ENCODE measurements at places on chromosomes 2 and 18.

DNA sequence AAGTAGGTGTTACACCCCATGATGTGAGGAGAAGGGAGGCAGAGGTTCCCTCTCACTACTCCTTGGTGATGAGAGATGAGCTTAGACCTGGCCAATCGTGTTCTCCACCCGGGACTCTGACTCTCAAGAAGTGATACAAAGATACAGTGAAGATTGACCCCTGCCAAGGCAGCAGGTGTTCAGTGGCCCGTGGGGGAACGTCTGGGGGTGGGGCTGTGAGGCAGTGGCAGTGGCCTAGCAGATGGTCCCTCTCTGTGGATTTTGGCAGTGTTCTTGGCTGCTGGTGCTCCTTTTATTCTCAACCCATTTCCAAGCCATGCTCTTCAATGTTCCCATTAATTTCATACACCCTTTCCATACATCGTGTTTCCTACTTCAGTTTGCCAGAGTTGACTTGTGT is 120.4 kb upstream of the NEDD4L start:
- no peak for DNase-seq

GRCh38 chr2:236793023-236794011 is 223.7 kb downstream of the ACKR3 start:
- no peak for DNase-seq

- no peak for DNase-seq
Measured at GRCh38 chr18:58064406-58064998, 20.5 kb downstream of the NEDD4L start.

DNA sequence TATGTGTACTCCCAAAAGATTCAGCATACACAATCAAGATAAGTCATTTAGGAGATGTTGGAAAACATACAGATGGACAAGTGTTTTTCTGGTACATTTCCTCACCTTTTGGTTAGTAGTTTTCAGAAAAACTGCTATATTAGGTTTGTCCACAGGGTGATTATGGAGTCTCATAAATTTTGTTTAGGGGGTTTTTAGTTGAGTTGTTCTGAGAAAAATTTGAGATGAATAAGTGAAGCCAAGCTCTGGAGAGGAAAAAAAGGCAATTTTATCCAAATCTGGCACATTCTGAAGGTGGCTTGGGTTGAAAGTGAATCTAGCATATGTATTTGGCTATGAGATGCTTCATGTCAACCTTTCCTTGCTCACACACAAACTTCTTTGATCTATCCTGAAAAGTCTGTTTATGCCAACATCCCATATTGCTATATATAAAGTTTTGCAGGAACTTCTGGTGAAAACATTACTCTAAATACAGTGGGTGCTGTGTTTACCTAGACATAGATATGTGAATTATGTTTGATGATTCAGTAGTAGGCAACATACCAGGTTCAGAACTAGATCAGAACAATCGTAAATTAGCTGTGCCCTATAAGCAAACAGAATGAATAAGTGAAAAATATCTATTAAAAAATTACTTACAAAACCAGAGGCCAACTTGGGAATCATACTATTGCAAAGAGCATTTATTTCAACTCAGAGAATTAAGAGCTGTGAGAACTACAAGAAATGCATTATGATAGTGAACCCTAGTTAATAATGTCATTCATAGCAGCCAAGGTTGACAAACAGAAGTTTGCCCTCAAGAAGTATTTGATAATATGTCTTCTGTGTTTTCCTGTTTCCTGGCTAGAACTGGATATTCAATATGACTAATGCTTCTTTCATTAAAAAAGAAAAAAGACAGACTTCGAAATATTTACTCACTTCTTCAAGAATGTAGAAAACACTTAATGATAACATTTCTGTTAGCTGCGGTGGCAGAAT is 552.0 kb downstream of the IRS1 start:
- no peak for DNase-seq

- no peak for DNase-seq
Measured at GRCh38 chr2:63871864-63872263, 30.2 kb downstream of the UGP2 start.

DNA sequence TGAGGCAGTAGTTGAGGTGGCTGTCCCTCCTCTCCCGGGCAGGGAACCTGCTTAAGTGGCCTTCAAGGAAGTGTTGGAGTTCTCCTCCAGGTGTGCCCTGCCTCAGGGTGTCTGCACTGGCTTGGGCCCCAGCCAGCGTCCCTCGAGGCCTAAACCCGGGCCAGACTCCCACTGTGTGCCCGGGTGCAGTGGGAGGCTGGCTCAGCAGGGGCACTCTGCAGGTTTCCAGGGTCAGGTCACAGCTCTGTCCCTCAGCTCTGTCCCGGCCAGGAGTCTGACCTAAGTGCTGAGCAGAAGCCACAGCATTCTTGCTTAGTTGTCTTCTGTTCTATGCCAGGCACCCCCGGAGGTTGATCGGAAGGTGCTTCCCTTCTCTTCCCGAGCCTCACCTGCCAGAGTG is 69.0 kb upstream of the OTOS start:
- no peak for DNase-seq

DNA sequence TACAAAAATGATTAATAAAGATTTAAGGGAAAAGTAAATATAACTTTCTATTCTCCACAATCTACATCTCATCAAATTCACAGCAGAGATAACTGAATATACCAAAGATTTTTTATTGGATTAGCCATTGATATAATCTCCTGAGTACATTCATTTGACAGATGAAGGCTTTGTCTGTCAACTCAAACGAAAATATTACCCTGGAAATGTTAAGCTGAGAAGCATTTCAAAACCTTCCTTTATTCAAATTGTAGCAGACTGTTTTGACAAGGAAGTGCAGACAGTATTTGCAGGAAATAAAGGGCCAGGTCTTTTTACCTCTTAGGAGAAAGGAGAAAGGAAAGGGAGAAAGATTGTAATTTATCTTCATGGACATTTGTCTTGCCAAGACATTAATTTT is 473.5 kb downstream of the TMEM182 start:
- DNase-seq = no peak

GRCh38 chr2:25672494-25673299 is 680 bp downstream of the DTNB start:
- DNase-seq = no peak

GRCh38 chr2:231184319-231184718 is 14.1 kb upstream of the ARMC9 start:
- no peak for DNase-seq

GRCh38 chr2:205198140-205198525 is 484.2 kb upstream of the NRP2 start:
- no peak for DNase-seq

- no peak for DNase-seq
Measured at GRCh38 chr2:198545411-198545810, 741.0 kb downstream of the PLCL1 start.

Measured in renal cortex interstitium (tissue), 15 donors.